Ovary (tissue), 10 donors: ENCODE measurements at places on chromosomes 5 and 9. TPM values are rescaled to one million over a fixed set of nuclear protein-coding genes. Genes with fewer than 3 reads are reported as not detected.

GRCh38 chr5:72604111-72604797, 97.0 kb upstream of the ZNF366 start:
- DNase-seq, result no peak

Gene PCDHB16
- total RNA-seq, result 7.5 TPM

DNA sequence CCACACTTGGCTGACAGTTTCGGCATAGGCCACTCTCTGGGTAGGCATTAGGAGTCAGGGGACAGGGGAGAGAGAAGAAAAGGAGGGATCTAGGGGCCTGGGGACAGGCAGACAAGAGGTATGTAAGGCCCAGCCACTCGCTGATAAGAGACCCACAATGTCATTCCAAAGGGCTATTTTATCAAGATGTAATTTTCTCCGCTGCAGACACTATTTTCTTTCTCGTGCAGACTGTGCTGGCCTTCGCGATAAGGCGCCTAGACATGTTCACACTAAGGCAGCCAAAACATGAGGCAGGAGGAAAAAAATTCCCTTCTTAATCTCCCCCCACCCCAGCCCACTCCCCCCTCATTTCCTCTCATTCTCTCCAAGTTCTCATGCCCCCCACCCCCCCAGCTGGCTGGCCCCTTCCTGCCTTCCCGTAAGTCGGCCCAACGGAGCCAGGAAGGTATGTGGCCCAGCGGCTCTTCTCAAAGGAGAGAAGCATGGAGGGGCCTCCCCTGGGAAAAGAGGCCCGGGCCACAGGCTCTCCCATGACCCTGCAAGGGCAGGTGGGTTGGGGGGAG, 44.9 kb upstream of the SYNPO start:
- DNase-seq, result peak; percentile 47

- no peak for DNase-seq
Measured at GRCh38 chr5:77305222-77305846, 94.9 kb downstream of the PDE8B start.

GRCh38 chr5:66002415-66002814, 76.0 kb downstream of the ERBIN start:
- DNase-seq, result no peak
